ENCODE measurements at places on chromosomes 12 and 14.

GRCh38 chr12:108858311-108859074 lies 1.1 kb upstream of the SSH1 start:
- no peak for DNase-seq

DNA sequence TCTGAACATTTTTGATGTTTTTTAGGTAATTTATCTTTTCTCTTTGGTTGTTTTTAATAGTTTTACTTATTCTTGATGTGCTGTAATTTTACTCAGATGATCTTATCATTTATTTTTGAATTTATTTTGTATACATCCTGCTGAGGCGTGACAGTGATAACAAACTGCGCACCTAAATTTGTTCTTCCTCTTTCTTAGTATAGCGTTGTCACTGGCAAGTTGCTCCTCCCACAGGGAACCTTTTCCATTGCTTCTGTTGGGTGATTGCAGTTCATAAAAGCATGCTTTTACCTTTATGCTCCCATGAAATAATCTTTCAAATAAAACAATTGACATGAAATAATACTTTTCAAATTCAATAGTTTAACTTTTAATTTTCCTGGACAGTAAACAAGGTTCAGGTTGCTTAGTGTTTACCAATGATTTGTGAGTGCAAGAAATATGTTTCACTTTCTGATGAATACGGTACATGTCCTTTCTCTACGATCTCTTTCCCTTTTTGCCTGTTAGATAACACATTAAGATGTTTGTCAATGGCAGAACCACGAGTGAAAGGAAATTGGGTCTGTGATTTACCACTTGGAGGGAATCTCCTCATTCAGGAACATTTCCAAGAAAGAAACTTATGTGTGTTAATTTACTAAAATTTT lies 223.3 kb downstream of the CCDC91 start:
- DNase-seq, result no peak

DNA sequence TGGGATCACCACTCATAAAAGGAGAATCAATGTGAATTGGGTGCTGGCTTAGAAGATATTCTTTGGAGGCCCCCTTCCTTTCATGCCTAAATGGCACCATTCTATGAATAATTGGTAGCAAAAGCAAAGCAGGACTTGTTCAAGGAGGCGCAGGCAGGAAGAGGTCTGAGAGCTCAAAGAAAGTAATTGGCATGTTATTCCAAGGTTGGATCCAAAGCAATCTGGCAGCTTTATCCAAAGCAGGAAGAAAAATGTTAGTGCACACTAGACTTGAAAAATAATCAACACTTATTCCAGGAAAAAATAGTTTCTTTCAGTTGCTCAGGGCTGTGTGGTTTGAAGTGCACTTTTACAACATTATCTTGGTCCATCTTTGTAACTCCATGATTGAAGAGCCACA lies 326.4 kb downstream of the NUAK1 start:
- DNase-seq, result no peak

DNA sequence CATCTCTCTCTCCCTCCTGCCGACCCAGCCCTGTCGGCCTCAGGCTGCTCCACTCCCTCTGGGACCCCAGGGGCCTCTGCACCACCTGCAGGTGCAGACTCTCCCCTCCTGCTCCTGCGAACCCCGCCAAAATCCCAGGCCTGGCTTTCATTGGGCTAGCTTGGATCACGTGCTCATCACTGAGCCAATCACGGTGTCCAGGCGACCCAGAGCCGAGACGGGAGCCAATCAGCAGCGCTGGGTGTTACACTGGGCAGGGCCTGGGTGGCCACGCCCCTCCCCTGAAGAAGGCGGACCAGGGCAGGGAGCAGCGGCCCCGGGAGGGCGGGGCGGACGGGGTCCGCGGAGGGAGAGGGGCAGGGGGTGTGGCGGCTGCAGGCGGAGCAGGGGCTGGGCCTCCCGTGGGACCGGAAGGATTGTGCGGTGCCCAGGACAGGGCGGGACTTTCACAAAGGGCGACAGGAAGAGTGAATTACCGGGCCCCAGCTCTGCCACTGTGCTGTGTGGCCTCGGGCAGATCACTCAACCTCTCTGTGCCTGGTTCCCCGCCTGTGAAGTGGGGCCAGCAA lies 66.6 kb upstream of the FBRSL1 start:
- no peak for DNase-seq

GRCh38 chr12:132285991-132286681 lies 43.3 kb downstream of the GALNT9 start:
- DNase-seq, result no peak

DNA sequence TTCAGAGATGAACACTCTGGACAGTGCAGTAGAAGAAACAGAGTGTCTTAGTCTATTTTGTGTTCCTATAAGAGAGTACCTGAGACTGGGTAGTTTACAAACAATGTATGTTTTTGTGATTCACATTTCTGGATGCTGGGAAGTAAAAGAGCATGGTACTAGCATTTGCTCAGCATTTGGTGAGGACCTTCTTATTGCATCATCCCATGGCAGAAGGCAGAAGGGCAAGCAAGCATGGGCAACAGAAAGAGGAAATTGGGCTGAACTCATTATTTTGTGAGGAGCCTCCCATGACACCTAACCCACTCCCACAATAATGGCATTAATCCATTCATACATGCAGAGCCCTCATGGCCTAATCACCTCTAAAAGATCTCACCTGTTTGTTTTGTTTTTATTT lies 8.0 kb downstream of the ANKS1B start:
- DNase-seq, result no peak

GRCh38 chr12:117408161-117408791 lies 46.9 kb upstream of the NOS1 start:
- peak; percentile 25 for DNase-seq

DNA sequence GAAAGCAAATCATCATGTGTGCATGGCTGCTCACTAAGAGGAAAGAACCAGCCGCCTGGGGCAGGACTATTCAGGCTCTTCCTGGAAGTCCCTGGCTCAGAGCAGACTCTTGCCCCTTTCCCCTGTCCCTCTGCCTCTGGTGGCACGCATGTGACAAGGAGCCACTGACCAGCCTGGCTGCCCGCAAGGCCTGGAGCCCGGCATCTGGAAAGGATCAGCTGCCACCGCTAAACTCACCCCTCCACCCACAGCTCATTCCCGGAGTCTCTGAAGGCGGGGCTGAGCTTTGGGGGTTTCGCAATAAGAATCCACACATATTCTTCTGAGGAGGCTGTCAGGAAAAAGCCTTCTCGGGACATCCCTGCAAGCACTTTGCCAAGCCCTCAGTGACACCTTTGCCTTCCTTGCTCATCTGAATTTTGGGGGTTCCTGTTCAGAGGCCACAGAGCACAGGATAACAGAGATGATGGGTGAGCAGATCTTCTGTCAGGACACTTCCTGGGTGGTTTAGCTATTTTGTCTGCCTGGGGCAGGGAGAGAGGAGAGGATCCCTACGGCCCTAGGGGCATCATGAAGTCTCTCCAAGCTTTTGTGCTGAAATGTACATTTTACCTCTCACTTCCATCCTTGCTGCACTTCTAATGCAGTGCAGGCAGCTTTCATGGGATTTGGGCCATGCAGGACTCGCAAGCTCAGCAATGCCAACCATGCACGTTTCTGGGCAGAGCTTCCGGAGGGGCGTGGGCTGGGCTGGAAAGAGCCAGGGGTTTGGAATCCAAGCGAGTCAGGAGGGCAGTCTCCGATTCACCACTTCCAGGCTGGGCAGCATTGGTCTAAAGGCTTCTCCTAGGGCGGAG lies 124.8 kb upstream of the MAP1LC3B2 start:
- DNase-seq, result no peak

DNA sequence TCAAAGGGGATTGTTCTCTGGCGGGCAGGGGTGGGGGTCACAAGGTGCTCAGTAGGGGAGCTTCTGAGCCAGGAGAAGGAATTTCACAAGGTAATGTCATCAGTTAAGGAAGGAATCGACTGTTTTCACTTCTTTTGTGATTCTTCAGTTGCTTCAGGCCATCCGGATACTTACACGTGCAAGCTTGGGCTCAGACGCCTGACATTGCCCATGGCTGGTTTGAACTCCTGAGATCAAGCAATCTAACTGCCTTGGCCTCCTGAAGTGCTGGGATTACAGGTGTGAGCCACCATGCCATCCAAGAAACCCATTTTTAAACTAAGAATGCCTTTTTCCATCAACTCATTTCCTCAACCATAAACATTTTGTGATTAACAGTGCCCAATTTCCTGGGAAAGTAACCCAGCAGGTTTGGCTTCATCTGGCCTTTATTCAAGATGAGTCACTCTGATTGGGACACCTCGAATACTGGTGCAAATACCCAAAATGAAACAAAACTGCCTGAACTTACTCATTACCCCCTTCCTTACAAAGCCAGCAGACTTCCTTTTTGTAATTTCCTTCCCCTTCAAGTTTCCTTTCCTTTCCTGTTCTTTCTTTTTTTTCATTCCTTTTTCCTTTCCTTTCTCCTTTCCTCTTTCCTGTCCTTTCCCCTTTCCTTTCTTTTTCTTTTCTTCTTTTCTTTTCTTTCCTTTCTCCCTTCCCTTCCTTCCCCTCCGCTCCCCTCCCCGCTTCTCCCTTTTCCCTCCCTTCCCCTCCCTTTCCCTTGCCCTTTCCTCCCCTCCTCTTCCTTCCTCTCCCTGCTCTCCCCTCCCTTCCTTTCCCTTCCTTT lies 10.2 kb upstream of the RNASE10 start:
- no peak for DNase-seq

GRCh38 chr14:66377574-66377973 lies 108.6 kb upstream of the CCDC196 start:
- DNase-seq, result no peak

DNA sequence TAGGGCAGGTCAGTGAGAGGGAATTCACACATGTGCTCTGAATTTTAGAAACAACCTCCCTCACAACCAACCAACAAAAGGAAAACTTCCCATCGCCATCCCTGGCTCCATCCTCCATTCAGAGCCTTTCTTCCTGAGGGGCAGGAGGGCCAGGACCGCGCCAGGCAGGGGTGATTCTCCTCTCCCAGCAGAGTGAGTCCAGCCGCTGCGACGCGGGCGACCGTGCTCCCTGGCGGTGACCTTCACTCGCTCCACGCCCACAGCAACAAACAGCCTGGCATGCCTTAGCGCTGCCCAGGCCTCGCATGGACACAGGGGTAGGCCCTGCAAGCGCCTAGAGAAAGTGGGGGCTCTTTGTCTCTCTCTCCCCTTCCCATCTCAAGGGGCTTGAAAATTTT lies 3.7 kb downstream of the GALNT9 start:
- DNase-seq, result no peak

- DNase-seq, result no peak
Observed at GRCh38 chr14:51294951-51295525, 55.0 kb downstream of the TMX1 start.

DNA sequence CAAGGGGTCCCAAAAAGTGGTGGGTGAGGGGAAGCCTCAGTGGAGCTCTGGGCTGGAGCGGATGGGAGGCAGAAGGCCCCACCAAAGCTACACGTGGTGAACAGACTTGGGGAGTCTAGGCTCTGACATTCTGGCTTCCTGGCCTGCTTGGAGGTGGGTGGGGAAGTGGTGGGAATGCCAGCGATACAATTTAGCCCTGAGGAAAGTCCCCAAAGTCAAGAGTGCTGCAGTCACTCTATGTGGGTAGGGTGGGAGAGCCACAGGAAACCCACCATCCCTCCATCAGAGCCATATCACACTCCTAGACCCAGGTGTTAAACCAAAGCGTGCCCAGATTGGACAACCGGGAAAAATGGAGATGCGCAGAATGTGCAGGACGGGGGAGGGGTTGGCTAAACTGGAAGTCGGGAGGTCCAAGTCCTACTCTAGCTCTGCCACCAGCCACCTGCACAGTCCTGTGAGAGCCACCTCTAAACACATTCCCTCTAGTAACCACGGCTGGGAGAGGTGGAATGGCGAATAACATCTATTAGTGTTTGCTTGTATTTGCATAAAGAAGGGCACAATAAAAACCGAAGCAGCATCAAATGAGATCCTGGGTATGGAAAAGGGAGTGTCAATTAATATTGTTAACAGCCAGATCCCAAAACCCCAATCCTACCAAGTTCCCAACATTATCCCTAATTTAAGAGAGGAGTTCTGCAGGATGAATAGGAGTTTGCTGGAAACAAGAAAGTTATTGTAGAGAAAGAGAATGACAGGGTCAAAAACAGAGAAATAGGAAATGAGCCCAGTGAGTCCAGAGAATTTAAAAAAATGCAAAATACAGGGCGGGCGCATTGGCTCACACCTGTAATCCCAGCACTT lies 14.0 kb upstream of the CD9 start:
- no peak for DNase-seq

- no peak for DNase-seq
Observed at GRCh38 chr12:88566430-88566829, 13.8 kb downstream of the KITLG start.

DNA sequence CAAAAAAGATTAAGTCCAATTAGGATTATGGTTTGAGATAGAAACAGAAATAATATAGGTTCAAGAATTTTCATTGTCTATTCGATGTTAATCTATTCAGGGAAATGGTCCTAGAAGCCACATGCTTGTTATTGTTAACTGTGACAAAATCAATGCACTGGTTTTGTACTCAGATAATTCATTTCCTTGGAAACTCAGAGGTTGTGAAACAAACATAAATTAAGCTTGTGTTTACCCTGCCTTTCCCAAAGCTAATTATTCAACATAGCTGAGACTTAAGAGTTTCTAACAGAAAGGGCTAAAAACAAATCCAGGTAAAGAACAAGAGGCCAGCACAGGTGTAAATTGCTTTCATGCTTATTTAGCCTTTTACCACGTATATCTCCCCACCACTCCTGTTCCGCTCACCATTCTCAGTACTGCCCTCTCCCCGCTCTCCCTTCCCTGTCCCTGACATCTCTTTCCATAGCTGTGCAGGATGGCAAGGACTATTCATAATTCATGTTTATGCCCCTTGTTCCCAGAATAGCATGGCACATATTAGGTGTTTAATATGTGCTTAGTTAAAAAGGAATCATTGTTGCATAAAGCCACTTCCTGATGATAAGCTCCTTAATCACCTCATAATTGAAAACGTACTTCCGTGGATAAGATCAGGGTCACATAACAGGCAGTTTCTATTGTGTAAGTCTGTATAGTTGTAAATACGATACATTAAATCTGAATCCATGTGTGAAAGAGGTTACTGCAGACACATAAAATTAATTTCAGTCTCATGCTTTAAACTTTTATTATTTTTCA lies 131.8 kb upstream of the USP15 start:
- DNase-seq, result no peak

- DNase-seq, result no peak
Observed at GRCh38 chr12:49616533-49617219, 6.7 kb upstream of the PRPF40B start.

- DNase-seq, result no peak
Observed at GRCh38 chr14:51093371-51094281, 1.3 kb downstream of the TRIM9 start.

GRCh38 chr14:75098682-75099081 lies 28.2 kb downstream of the NEK9 start:
- no peak for DNase-seq

DNA sequence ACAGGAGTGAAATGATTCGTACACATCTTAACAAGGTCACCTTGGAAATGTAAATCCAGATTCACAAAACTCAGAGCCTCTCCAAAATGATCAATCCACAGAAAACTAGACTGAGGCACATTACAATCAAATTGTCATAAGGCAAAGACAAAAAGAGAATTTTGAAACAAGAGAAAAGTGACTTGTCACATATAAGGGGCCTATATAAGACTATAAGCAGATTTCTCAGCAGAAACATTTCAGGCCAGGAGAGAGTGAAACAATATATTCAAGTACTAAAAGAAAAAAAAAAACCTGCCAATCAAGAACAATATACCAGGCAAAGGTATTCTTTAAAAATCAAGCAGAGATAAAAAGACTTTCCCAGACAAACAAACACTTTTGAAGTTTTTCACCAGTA lies 429.1 kb downstream of the BCAT1 start:
- no peak for DNase-seq

- no peak for DNase-seq
Observed at GRCh38 chr12:121590476-121591143, 9.8 kb upstream of the KDM2B start.

Data from NT2/D1 (cell line).